ENCODE measurements at places on chromosomes 7 and 10.

- DNase-seq, result no peak
Measured at GRCh38 chr10:87837445-87837844, 19.4 kb upstream of the ATAD1 start.

GRCh38 chr10:28833313-28833712 lies 156.0 kb downstream of the BAMBI start:
- DNase-seq, result no peak

DNA sequence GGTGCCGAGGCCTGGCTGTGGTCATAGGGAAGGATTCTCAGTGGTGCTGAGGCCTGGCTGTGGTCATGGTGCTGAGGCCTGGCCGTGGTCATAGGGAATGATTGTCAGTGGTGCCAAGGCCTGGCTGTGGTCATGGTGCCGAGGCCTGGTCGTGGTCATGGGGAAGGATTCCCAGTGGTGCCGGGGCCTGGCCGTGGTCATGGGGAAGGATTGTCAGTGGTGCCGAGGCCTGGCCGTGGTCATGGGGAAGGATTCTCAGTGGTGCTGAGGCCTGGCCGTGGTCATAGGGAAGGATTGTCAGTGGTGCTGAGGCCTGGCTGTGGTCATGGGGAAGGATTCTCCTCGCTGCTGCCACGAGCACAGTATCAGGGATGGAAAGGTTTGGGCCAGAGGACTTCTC lies 327.3 kb downstream of the ADARB2 start:
- no peak for DNase-seq

DNA sequence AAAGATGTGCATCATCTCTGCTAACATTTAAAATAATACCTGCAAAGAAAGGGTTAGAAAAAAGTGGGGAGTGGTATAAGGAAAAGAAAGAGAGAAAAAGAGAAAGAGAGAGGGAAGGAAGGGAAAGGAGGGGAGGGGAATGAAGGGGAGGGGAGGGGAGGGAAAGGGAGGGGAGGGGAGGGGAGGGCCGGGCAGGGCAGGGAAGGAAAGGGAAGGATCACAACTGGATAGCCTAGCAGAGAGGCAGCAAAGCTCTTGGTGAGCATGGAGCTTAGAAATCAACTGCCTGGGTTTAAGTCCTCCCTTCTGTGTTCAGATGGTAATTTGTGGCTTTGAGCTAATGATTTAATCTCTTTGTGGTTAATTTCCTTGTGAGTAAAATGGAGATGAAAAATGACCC lies 5.4 kb upstream of the FAM237B start:
- DNase-seq, result no peak

DNA sequence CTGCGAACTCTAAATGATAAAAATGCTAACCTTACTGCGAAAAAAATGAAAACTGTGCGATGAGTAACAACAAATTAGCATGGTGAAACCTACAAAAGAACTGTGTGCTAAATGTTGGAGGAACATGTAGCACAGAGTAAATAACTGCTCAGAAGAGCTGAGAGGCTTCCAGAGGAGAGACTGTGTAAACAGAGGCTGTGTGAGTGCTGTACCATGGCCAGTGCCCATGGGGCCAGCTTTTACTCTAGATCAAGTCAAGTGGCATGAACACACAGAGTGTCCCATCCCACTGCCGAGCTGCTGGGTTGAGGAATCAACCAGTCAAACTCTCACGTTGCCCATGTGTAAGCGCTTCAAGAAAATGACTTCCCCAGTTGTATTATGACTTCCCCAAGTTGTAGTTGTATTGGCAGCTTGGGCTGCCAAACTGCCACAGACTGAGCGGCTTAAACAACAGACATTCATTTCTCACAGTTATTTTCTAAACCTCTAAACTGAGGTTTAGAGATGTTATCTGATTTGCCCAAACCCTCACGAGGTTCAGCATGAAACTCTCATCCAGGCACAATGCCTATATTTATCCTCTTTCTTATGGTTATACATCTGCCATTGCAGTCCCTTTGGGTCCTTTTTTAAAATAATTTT lies 270.7 kb downstream of the ABCA13 start:
- no peak for DNase-seq

- no peak for DNase-seq
Measured at GRCh38 chr7:94135180-94135579, 131.0 kb upstream of the BET1 start.

DNA sequence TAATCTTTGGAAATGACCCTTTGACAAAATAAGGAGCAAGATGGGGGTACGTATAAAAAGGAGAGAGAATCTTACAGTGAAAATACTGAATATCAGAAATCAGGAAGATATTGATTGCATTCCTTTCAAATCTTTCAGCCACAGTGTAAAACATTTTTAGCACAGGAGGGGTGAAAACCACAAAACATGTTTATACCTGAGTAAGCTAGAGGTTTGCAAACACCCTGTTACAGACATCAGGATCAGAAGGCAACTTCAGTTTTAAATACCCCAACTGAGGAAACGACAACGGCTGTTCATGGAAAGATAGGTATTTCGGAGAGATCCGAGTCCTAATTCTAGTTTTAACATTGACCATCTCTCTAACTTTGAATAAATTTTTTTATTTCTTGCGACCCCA lies 69.1 kb upstream of the ITGB1 start:
- no peak for DNase-seq

DNA sequence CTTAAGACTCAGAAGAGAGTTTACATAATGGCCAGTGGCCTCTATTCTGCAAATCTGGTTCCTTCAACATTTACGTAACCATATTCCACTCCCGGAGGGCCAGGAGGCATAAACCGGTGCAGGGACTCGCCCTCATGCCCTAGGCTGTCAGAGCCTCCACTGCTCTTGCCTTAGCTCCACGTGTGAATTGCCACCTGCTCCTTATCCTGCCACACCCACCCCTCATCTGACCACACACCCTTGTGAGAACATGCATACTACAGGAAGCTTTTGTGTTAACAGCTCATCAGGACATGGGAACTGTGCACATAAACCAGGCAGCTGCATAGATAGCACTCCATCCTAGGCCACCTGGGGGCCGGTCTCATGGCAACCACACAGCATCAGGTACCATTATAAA lies 146.7 kb upstream of the PFKP start:
- no peak for DNase-seq

DNA sequence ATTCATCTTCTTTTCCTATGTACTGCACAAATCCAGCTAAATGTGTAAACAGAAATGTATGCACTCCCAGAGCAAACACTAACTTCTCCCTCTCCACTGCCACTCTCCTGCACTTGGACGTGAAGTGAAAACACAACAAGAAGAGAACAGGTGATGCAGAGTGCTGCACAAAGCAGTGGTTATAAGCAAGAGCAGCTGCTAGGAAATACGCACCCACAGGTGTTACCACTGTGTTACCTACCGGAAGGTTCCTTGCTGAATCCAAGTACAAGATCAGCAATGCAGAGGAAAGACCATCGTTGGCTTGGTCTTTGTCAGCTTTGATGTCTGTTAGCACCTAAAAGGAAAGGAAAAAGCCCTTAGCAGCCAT lies 54.6 kb upstream of the NCAPG2 start:
- no peak for DNase-seq

GRCh38 chr7:149375234-149376008 lies 85.4 kb downstream of the ZNF777 start:
- no peak for DNase-seq

- DNase-seq, result no peak
Measured at GRCh38 chr10:112175409-112175808, 8.2 kb downstream of the GPAM start.

DNA sequence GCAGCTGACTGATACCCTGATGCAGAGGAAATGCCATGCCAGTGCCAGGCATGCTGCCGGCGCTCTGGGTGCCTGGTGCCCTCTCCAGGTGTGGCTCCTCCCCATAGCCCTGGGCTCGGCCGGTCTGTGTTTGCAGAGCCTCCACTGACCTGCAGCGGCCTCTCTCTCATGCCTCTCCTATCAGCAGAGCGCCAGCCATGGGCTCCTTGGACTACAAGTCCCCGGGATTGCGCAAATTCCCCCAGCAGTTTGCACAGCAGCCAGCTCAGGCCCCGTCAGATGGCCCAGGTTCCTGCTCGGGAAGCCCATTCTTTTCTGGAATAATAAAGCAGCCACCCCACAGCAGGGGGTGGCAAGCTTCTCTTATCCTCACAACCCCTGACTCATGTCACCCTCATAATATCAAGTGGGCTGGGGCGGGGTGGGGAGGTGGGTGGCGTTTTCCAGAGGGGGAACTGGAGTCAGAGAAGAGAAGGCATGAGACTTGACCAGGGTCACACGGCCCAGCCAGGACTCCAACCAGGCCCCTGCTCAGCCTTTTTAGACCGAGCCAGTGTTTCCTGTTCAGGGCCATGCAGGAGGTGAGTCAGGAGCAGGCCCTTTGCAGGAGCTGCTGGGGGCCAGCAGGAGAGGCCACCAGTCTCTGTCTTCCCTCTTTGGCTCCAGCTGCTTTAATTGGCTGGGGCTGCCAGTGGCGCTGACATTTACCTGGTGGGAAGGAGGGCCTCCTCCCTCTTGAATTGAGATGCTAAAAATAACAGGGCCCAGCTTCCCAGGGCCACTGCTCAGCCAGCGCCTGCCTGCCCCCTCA lies 58.6 kb downstream of the ZMIZ1 start:
- no peak for DNase-seq

Measured in NCI-H446 (cell line).